ENCODE measurements at places on chromosomes 16 and 17. TPM values are rescaled to one million over a fixed set of nuclear protein-coding genes. Genes with fewer than 3 reads are reported as not detected.

Gene RHBDL1
- polyA plus RNA-seq: 0.91 TPM

Gene LAT
- polyA plus RNA-seq: 10.1 TPM

Gene SLC35G6
- 0.22 TPM for polyA plus RNA-seq

Gene TADA2A
- polyA plus RNA-seq: 28.2 TPM

Gene CFAP97D1
- not detected for polyA plus RNA-seq

Gene BIRC5
- 30.4 TPM for polyA plus RNA-seq

Gene SLC4A1
- polyA plus RNA-seq: 11.4 TPM

Gene WNK4
- polyA plus RNA-seq: 11.3 TPM

Gene MTMR4
- polyA plus RNA-seq: 44.5 TPM

Gene SPATA32
- 0.19 TPM for polyA plus RNA-seq

DNA sequence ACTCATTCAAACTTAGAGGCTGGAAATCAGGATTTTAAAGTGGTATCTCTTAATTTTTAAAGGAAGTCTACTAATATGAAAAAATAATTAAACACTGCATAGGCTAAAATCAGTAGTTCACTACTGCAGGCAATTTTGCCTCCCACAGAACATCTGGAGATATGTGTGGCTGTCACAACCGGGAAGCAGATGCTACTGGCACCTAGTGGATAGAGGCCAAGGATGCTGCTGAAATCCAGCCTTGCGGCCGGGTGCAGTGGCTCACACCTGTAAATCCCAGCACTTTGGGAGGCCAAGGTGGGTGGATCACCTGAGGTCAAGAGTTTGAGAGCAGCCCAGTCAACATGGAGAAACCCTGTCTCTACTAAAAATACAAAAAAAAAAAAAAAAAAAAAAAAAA is 473.9 kb downstream of the XYLT1 start:
- no peak for DNase-seq

DNA sequence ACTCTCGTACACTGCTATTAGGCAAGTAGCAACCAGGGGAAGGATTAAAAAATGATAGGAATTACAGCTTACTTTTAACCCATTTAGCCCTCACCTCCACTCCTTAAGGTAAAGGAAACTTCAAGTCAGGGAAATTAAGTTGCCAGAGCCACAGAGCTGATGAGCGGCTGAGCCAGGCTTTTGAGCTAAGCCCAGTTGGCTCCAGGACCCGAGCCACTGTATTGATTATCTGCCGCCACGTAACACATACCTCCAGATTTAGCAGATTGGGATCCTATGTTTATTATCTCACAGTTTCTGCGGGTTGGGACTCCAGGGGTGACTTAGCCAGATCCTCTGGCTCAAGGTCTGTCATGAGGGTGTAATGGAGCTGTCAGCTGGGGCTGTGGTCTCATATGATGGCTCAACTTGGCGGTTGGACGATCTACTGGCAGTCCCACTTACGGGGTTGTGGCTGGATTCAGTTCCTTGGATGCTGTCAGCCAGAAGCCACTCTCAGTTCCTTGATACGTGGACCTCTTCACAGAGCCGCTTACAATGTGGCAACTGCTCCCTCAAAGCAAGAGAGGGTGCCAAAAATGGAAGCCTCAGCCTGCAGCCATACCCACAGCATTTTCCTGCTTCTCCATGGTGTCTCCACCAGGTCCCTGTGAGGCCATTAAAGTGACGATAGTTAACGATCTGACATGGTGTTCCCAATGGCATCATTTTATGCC is 57.3 kb downstream of the TMEM186 start:
- DNase-seq: no peak

DNA sequence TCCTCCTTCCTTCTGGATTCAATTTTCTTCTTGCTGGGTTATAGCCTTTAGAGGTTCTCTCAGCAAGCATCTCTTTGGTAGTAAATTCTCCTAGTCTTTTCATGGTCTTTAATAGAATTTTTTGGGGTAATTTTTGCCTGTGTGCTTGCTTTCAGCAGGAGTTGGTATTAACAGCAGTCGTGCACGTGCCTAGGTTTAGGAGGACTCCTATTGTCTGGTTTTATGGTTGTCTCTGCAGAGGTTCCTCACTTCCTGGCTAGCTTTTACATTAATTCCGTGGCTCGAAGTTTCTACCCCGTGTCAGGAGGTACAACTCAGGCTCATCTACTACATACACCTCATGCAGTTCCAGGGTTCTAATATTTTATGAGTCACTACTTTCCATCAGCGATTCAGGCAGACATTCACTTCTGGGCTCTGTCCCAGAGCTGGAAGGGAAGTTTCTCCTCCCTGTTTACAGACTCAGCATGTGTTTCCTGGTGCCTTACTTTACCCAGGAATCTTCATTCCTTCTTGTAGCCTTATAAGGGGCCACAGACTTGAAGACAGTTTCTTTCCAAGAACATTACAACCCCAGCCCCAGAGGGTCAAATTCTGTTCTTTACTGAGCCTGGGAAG is 643.6 kb downstream of the HS3ST4 start:
- no peak for DNase-seq

DNA sequence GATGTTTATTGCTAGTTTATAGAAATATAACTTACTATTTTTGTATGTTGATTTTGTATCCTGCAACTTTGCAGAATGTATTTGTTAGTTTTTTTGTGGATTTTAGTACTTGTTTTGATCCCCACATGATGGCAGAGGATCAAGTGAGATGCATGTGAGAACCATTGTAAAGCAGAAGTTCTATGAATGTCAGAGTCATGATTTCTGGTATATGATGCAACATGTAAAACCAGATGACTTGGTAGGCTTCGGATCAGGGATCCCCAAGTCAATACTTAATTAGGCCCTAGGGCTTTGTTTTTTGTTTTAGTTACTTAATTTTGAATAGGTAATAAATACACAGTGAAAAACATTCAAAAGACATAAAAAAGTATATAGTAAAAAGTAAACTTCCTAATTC is 45.8 kb downstream of the ESRP2 start:
- DNase-seq: no peak

GRCh38 chr16:31243734-31244670 is 15.8 kb upstream of the ITGAM start:
- no peak for DNase-seq

DNA sequence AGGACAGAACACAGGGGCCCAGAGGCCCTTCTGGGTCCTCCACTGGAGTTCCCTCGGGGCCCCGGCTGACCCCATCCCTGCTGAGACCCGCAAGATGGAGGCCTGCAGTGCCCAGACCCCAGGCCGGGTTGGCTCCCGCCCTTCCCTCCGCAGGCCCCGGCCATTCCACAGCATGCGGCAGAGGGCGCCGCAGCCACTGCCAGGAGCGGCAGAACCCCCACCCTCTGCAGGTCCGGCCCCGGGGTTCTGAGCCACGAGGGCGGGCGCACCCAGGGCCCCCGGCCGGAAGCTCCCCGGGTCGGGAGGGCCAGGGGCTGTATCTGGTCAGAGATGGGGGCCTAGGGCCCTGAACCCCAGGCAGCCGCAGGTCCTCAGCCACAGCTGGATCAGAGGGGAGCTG is 2.4 kb upstream of the PERCC1 start:
- no peak for DNase-seq

GRCh38 chr16:53090286-53090590 is 35.4 kb downstream of the CHD9 start:
- no peak for DNase-seq

DNA sequence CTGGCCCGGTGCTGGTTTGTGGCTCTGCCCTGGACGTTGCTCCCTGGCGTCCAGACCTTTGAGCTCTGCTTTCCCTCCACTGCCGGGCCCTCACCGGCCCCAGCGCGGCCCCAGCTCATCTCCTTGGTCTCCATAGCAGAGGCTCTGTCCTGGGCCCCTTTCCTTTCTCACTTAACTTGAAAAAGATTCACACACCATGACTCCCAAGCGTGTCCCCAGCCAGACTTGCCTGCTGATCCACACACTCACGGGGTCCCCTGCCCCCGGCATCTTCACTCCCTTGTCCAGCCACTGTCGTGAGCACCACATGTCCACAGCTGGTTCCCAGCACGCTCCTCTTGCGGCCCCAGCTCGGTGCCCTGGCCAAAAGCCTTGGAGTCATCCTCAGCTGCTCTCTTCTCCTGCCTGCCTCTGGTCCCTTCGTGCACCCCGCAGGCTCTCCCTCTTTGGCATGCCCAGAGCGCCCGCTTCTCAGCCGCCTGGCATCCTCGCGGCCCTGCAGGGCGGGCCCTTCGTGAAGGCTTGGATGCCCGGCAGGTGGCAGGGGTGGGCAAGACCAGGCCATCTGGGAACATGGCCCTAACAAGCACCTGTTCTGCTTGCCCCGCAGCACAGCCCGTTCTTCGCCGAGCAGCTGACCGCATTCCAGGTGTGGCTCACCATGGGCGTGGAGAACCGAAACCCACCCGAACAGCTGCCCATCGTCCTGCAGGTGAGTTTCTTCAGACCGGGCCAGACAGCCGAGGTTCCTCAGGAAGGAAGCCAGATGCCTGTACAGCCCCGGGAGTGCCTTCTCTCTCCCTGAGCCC is 145.6 kb upstream of the CHMP6 start:
- no peak for DNase-seq

DNA sequence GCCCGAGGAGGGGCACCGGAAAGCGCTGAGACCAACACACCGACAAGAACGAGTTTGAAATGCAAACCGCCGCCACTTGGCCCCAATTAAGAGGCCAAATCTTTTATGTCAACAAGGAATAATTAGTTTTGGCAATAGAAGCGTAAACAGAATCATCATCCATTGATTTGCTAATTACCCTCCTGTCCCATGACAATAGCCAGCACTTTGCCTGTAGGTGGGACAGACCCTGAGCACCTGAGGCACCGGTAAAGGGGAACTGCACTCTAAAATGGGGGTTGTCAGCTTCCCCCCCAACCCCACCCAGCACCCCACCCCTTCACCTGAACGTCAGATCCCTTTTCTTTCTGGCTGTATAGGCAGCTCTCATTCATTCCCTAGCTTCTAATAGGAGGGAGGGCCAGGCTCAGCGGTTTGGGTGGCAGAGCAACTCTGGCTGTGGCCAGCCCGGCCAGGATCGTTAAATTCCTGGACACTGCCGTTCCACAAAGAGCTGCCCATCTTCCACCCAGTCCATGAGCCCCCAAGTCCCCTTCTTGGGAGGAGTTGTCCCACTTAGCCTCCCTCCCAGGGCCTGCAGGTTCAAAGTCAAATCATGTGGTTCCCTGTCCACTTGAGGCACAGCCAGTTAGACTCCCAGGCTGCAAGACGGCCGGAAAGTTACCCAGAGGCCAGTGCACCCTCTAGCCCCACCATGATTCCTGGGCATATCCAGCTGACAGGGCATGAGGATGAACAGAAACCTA is 45.8 kb downstream of the WNT3 start:
- DNase-seq: no peak

DNA sequence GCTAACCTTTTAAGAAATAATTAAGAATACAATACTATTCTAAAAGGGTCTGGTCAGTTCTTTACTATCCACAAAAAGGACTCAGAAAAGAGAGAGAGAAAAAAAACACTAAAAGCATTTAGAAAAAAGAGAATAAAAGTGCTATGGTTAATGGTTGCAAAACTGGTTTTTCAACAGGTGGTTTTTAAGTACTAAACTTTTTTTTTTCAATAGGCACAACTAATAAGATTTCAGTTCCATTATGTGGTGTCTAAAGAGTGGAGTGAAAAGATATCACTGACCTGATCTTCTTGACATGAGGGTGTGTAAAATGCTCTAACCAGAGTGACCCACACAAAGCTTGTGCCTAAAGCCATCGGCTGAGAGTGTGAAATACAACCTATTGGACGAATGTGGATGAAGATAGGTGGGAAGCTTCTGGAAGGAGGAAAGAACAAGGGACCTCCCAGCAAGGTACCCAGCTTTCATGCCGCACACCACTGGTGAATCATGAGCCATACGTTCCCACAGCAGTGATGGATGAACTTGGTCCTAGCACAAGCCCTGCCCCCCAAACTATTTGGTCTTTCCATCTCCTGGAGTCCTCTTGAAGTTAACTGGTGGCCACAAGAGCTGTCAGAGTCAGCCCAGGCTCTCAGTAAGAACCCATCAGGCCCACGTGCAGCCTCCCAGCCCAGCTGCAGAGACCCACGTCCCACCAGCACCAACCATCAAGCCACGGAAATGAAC is 103.0 kb downstream of the ZFHX3 start:
- DNase-seq: no peak

- no peak for DNase-seq
These were observed 117.1 kb downstream of the SEC14L1 start for GRCh38 chr17:77257596-77258458.

GRCh38 chr17:22217135-22217534 is 524.8 kb downstream of the KCNJ18 start:
- no peak for DNase-seq

- no peak for DNase-seq
These were observed at the start of gene TMC8 for GRCh38 chr17:78130437-78131101. Gene TMC8 (plus strand): TSS chr17:78130771. CDS start chr17:78131589, 818 bp downstream.

GRCh38 chr17:43892647-43892952 is 14.7 kb downstream of the MPP2 start:
- DNase-seq: no peak

DNA sequence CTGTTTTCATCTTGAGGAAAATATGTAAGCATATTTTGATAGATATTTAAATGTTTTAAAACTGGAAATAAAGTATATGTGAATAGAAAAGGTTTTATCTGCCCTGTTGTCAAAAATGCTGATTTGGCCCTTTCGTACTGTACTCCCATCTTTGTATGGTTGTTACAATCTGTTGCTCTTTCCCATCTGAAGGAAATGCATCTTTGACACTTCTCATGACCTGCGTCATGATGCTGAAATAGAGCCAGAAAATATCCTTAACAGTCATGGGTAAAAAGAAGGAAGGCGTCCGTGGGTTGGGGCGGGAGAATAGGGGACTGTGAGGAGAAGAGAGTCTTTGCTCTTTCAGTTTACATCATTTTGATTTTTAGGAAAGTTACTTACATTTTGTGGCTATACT is 327.7 kb downstream of the BCAS3 start:
- no peak for DNase-seq

- DNase-seq: no peak
These were observed 196.7 kb upstream of the CDH5 start for GRCh38 chr16:66169817-66170216.

GRCh38 chr16:75702242-75702641 is 981 bp upstream of the DUXB start:
- no peak for DNase-seq

DNA sequence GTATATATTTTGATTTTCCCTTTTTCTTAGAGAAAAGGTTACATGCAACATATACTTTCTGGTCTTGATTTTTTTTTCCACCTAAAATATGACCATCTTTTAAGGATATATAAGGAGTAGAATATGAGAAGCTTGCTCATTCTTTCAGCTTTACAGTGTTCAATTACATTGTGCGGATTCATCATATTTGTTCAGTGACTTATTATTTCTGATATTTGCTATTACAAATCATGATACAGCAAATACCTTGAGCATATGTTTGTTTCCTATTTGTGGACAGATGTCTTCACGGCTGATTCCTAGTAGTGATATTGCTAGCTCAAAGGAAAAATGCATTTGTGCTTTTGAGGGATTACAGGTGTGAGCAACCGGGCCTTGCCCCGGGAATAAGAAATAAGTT is 18.1 kb downstream of the KATNIP start:
- DNase-seq: no peak

GRCh38 chr17:79630821-79631639 is 20.2 kb upstream of the RBFOX3 start:
- no peak for DNase-seq

Data from right renal pelvis (tissue), 4 donors.